HepG2 (cell line): ENCODE measurements at places on chromosomes 2 and 18. TPM values are rescaled to one million over a fixed set of nuclear protein-coding genes. Genes with fewer than 3 reads are reported as not detected.

Gene KYNU
- polyA plus RNA-seq: 13.7 and 21.9 TPM in 2 replicates

Gene DPYSL5
- 0.03 and 0.15 TPM in 2 replicates for polyA plus RNA-seq

Gene CKAP2L
- 3.9 and 7.1 TPM in 2 replicates for polyA plus RNA-seq

Gene SH3RF3
- polyA plus RNA-seq: 0.01 TPM in 1 of 2 replicates, not detected in the other

Gene ITGA4
- polyA plus RNA-seq: not detected in 2 replicates

Gene ALKAL2
- 1.7 and 2.9 TPM in 2 replicates for polyA plus RNA-seq

Gene NEU2
- not detected in 2 replicates for polyA plus RNA-seq

Gene TTR
- 496 and 510 TPM in 2 replicates for polyA plus RNA-seq

Gene RSAD2
- not detected in 2 replicates for polyA plus RNA-seq

Gene SDC1
- polyA plus RNA-seq: 108 and 113 TPM in 2 replicates

Gene AFG3L2
- 26.2 and 28.6 TPM in 2 replicates for polyA plus RNA-seq

Gene SERPINB12
- not detected in 2 replicates for polyA plus RNA-seq

Gene TPGS2
- polyA plus RNA-seq: 106 and 137 TPM in 2 replicates

Gene RAB6D
- polyA plus RNA-seq: 0.01 and 0.03 TPM in 2 replicates

Gene C1GALT1C1L
- polyA plus RNA-seq: 2.4 and 2.7 TPM in 2 replicates

Gene LBX2
- polyA plus RNA-seq: 6.4 and 7.3 TPM in 2 replicates

Gene OSBPL1A
- polyA plus RNA-seq: not detected in 2 replicates

Gene UGT1A1
- 0.75 and 3.6 TPM in 2 replicates for polyA plus RNA-seq

Gene NDUFV2
- 179 and 216 TPM in 2 replicates for polyA plus RNA-seq

Gene GNLY
- polyA plus RNA-seq: not detected in 2 replicates

Gene GKN2
- not detected in 2 replicates for polyA plus RNA-seq

Gene MFSD2B
- 0.07 and 0.21 TPM in 2 replicates for polyA plus RNA-seq

Gene SCG2
- polyA plus RNA-seq: not detected in 2 replicates
